ENCODE measurements at places on chromosomes 13 and 19.

GRCh38 chr19:45115809-45116615 is 23.0 kb downstream of the PPP1R37 start:
- DNase-seq: no peak

DNA sequence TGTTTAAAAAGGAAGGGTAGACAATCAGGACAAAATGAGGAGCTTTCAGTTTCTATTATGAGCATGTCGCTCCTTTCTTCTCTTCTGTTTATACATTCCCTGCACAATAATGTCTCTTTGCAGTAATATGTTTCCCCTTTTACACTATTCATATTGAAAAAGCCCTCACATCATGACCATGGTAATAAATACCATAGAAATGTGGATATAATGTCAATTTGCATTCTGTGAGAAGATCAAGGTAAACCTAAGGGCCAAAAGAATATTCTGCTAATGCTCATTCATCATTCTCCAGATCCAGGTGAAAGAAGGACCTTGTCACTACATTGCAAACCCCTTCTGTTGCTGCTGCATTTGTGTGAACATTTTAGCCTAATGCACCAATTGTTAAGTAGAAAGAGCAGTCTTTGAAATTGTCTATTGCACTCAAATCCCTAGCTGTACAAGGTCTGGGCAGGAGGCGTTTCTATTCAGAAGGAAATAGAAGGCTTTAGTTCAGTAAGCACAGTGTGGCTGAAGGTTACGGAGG is 117.6 kb upstream of the SOX21 start:
- no peak for DNase-seq

DNA sequence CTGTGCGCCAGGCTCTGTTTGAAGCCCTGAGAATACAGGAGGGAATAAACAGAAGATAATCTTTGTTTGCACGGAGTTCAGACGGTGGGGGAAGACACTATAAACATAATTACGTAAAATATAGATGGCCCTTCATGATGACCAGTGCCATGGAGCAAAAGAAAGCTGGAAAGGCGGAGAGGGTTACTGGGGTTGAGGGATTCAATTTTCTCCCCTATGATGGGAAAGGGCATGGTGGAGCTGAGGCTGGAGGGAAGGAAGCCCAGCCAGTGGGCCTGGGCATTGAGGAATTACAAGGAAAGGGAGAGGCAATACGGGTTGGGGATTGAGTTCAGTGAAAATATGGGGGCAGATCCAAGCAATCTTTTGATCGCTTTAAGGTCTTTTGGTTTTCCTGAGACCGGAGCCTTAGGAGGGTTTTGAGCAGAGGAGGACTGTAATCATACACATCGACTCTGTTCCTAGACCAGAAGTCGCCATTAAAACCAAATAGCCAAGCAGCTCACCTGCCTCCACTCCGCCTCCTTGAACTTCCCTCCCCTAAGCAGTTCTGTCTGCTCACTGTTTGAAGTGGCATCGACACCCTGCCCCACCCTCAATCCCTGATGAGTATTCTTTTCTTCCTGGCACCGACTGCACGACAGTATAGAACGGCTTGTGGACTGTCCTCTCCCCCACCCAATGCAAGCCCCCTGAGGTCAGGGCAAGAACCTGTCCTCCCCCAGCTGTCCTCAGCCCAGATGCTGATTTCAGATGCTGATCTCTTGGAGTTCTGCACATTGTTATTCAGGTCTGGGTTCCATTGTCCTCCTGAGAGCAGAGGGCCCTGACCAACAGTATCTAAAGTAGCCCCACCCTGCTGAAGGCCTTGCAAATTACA is 813 bp upstream of the ZNF296 start:
- DNase-seq: no peak

DNA sequence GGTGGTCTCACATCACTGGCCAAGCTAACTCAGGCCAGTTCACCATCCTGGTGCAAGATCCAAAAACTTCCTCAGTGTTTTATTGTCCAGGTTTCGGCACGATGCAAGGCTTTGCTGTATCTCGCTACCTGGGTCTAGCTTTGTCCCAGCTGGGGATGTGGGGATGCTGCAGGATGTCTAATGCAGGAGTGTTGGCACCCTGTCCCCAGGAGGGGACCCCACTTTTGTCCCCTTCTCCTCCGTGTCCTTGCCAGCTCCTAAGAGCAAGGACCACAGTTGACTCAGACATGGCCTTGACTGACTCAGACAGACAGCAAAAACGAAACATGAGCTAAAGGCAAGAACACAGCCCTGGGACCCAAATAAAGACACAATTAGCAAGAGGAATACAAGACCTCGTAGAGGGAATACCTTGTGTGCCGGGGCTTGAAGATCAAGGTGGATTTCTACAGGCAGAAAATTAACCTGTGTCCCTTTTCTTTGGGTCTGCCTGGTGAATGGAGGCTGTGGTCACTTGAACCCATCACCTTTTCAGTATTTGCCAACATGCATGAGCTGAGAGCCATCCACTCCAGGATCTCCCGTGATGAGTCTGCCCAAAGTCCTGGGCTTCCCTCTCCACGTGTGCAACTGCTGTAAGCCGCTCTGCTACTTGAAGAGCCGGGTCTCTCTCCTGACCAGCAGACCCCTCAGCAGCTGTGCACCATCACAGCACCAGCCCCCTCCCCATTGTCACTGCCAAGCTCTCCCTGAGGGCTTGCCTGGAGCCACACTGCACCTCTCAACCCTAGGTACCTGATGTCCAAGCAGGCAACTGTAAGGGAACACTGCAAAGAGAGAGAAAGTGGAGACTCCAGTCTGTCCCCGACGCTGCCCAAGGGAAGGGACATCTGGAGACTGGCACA is 149.5 kb upstream of the ZNF507 start:
- DNase-seq: no peak

DNA sequence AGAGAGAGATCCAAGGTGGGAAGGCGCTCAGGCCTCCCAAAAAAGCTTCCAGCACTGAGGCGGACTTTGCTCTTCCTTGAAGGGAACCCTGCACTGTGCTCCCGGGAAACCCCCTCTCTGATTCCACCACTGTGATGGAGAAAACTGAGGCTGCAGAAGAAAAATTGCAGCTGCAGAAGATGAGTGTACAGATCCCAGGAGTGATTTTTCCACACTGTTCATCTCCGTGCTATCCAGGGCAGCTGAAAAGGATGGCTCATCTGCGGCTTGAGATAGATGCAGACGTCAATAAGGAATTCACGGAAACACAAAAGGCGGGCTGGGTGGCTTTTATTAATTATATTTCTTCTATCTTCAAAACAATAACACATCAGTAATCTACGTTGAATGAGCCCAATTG is 26.2 kb downstream of the CCNE1 start:
- DNase-seq: no peak

DNA sequence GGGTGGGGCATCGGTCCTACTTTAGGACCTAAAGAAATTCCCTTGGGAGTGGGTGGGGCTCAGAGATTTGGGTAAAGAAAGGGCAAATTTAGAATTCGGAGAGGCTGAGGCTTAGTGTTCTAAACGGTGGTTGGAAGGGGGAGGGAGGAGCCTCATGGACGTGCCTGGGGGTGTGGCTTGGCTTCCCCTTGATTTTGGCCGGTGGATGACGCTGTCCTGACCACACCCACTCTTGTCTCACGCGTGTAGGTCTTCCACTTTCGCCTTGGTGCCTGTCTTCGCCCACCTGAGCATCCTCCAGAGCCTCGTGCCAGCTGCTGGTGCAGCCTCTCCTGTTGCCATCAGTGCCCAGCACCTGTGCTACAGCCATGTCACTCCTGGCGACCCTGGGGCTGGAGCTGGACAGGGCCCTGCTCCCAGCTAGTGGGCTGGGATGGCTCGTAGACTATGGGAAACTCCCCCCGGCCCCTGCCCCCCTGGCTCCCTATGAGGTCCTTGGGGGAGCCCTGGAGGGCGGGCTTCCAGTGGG is 1.2 kb upstream of the NUP62 start:
- no peak for DNase-seq

DNA sequence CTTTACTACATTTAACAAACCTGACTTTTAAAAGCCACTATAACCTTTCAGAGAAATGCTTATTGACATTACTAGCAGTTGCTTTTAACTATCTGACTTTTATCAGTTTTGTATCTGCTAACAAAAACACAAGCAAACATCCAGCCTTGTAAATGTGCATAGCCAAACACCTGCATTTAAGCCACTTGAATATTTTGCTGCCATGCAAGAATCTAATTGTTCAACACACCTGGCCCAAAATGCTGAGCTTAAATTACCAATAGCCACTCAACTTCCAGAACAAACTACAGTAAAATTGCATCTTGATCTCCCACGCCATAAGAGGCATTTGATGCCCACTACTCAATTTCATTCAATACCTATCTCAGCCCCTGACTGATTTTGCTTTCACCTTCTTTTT is 9.3 kb downstream of the ZIC5 start:
- DNase-seq: no peak

DNA sequence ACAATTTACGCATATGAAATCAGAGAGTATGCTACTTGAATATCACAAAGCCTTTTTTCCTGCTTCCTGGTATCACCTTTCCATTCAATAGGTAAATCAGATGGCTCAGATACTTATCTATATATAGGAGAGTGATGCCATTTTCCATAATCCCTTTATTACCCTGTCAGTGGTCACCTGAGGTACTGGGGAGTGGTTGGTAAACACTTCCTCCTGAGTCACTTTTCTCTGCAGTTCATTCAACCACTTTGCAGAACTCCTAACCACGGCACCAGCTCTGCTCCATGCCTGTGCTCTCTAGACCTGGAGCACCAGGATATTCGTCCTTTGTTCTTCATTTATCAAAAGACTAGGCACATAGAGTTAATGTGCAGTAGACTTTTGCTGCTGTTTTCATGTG is 748.5 kb upstream of the KLHL1 start:
- DNase-seq: peak; percentile 9

DNA sequence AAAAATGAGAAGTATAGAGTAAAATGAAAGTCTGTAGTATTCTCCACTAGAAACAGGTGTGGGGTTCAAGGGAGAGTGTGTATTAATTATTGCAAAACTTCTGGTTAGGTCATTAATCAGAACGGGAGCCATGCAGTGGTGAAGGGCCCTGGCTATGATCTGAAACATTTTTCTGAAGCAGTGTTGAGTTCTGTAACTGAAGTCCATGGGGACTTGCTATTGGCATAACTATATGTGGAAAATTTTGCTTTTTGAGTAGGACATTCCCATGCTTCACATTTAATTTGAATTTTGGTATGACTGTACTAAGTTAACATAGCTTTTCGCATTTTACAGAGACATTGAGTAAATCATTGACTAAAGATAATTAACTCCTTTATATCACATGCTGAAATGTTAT is 67.5 kb downstream of the LRCH1 start:
- DNase-seq: no peak

GRCh38 chr19:52635786-52636570 is 2.2 kb downstream of the ZNF83 start:
- no peak for DNase-seq

DNA sequence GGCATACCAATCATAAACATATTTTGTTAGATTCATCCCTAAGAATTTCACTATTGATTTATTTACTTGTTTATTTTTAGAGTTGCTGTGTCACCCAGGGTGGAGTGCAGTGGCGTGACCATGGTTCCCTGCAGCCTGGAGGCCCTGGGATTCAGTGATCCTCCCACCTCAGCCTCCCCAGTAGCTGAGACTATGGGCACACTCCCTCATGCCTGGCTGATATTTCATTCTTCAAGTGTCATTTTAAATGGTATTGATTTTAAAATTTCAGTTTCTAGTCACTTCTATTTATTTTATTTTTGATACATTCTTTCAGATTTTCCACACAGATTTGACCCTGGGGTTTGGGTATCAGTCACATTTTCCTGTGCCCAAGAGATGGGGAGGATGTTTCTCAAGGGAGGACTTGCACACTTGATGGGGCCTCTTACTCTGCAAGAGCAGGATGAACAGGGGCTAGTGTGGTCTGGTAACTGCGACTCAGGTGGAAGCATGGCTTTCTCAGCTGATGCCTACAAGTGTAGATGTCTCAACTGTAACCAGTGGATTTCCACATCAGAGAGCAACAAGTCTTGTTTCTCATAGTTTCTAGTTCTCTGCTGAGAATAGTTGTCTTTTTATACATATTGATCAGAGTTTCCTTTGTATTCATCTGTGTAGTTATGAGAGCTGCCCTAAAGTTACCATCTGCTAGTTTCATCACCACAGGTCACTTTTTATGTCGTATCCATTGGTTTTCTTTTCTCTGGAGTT is 40.2 kb downstream of the CCNE1 start:
- no peak for DNase-seq

- no peak for DNase-seq
These were observed 72.4 kb downstream of the KDM4B start for GRCh38 chr19:5041168-5041912.

DNA sequence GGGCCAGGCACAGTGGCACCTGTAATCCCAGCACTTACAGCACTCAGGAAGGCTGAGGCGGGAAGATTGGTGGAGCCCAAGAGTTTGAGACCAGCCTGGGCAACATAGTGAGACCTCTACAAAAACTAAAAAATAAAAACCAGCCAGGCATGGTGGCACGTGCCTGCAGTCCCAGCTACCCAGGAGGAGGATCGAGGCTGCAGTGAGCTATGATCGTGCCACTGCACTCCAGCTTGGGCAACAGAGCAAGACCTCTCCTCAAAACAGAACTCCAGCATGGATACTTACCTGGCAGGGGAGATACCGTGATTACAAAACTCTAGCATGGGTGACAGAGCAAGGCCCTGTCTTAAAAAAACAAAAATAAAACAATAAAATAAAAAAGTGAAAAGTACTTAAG is 95.3 kb downstream of the GJA3 start:
- no peak for DNase-seq

GRCh38 chr13:33611121-33611805 is 206.7 kb upstream of the RFC3 start:
- no peak for DNase-seq

- no peak for DNase-seq
These were observed 21.9 kb downstream of the ZNF473 start for GRCh38 chr19:50047671-50048070.

GRCh38 chr13:50125554-50126262 is 110.5 kb downstream of the KCNRG start:
- DNase-seq: peak; percentile 94

GRCh38 chr19:49497047-49497788 is 984 bp downstream of the RPS11 start:
- no peak for DNase-seq

DNA sequence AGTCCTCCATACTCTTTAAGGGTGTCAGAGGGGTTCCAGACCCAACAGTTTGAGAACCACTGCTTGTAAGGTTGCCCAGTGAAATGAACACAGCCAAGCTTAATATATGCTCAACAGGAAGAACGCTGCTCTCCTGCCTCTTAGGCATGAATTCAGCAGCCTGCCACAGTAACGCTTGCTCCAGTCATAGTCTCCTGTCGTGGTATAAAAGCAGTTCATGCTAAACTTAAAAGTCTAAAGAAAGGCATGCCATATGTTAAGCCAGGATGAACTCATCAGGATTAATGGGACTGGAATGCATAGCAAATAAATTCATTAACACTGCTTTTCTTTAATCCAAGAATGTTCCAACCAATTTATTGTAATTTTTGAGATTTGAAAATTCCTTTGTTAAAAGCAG is 38.7 kb downstream of the SLC7A1 start:
- DNase-seq: no peak

GRCh38 chr13:60074397-60074796 is 89.3 kb downstream of the DIAPH3 start:
- no peak for DNase-seq

- no peak for DNase-seq
These were observed 29.7 kb upstream of the RGCC start for GRCh38 chr13:41427666-41428065.

All from NCI-H1417 treated with DMSO at 0.1 percent for 48 hours (cell line).